ENCODE measurements at places on chromosomes 16 and 17. TPM values are rescaled to one million over a fixed set of nuclear protein-coding genes. Genes with fewer than 3 reads are reported as not detected.

DNA sequence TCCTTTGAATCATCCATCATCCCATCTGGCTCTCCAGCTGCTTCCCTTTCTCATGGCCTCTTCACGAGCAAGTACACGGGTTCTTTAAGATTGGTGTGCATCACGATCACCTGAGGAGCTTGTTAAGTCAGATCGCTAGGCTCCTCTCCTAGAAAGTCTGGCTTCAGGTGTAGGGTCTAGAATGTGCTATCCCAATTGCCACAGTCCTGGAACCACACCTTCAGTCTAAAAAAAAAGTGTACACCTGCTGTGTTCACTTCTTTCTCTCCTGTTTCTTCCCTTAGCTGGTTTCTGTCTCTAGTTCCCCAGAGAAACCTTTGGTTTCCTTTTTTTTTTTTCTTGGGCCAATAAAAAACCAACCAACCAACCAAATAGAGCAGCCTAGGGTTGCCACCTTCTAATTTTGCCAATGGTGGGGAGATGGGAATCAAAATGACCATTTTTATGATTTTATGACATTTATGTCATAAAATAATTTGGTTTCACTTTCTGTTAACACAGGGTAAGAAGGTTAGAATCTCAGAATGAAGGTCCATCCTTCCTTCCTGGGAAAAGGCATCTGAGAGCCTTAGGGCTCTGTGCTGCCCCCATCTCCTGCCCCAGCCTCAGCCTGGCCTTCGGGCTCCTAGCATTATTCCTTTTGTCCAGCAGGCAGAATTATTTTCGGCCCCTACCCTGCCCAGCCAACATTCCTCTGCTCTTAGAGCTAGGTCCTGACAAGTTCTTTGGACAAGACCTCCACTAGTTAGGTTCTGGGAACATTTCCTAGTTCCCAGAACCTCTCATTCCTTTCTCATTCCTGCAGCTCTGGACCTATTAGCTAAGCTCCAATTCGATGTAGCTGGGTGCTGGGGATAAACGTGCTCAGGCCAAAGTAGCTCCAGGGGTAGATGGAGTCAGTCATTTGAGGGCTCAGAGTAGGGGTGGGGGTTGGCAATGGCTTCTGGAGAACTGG lies 1.9 kb upstream of the GGT6 start:
- no peak for DNase-seq

CACNA1H gene
- 14.7 TPM for total RNA-seq

GRCh38 chr17:39450051-39450450 lies 1.0 kb downstream of the MED1 start:
- no peak for DNase-seq

DNA sequence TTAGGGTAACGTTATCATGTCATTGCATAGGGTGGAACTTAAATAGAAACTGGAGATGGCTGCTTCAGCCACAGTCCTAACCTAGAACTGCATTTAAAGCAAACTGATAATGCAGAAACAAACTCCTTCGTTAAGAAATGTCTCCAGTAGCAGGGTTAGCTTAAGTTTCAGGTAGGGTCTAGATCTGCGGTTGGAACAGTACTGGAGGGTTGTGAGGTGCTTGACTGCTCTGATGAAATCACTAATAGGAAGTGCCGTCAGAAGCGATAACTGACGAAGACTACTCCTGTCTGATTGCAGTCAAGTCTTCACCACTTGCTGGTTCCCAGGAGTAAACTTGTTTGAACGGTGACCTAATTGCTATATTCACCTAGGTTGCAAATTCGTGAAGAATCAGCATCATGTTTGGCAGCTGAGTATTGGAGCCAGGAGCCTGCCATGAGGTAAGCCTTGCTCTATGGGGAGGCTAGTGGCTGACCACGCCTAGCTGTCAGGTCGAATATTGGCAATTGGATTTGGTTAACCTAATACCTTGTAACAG lies 24.5 kb downstream of the TRPV2 start:
- no peak for DNase-seq

LGALS9 gene
- 77.4 TPM for total RNA-seq

GRCh38 chr16:18841833-18842525 lies 40.6 kb upstream of the ARL6IP1 start:
- no peak for DNase-seq

TNFRSF13B gene
- total RNA-seq: not detected

- peak; percentile 19 for DNase-seq
Observed at GRCh38 chr16:57091200-57091974, 996 bp upstream of the CPNE2 start.

TBC1D3I gene
- not detected for total RNA-seq

HNF1B gene
- total RNA-seq: not detected

DNA sequence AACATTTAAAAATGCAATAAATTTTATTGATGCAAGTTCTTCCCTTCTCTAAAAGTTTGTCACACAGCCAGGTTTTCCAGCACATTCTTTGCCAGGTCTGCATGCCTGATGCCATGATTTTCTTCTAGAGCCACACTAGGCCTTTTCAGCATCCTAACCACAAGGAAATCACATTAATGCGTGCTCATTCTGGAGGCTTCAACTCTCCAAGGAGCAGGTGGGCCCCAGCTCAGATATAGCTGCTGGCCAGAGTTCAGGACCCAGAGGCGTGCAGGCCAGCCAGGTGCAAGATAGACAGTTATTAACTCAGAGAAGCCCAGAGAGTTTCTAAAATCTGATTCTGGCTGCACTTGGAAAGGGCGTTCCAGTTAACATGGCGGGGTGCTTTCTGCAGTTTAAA lies 124.5 kb upstream of the MAF start:
- no peak for DNase-seq

ITGB3 gene
- total RNA-seq: 68.1 TPM

RNF43 gene
- total RNA-seq: under 0.01 TPM

- no peak for DNase-seq
Observed at GRCh38 chr17:19986941-19987861, 9.6 kb upstream of the AKAP10 start.

GRCh38 chr17:9389111-9389527 lies 186.5 kb downstream of the STX8 start:
- no peak for DNase-seq

DNA sequence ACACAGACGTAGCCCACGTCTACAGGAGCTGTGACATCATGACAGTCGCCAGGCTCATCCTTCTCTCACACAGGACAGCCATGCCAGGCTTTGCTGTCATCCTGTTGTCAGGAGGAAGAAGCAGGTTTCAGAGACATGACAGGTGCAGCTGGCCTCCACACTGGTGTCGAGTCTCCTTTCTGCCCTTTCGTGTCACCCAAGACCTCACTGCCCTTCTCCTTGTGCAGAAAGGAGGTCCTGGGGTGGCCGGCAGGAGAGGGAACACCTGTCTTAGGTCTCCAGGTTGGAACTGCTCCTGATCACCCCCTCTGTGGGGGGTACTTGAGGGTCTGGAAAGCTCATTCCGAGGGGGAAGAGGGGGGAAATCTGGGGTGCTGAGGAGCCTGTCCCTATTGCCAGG lies 41.6 kb upstream of the IRF8 start:
- DNase-seq: no peak

ABCA9 gene
- 38.6 TPM for total RNA-seq

PIRT gene
- total RNA-seq: not detected

DNA sequence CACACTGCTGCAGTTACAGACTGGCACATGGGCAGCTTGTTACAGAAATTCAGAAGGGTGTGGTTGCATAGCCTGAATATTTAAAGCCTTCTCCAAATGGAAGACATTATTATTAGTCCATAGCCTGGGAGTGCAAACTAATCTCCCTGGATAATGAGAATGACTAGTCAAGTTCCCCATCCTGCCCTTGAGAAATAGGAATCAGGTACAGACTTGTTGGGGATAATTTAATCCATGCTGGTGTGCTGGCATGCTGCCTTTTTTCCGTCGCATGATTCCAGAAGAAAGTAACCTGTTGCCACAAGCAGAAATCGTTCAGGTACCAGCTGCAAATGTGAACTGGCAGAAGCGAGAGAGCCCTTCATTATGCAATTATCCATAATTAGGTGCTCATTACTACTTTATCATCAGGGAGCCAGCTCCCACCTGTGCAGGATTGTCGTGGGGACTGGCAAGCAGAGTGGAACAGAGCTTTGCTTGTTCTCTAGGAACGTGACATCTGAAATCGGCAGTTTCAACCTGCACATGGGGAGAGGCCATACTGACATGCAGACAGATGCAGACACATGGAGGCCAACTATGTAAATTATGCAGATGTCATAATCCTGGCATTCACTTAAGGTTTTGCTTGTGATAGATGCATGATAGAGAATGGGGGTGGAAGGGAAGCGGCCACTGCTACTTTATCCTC lies 419.4 kb downstream of the PMP22 start:
- DNase-seq: no peak

GLTPD2 gene
- total RNA-seq: not detected

DNA sequence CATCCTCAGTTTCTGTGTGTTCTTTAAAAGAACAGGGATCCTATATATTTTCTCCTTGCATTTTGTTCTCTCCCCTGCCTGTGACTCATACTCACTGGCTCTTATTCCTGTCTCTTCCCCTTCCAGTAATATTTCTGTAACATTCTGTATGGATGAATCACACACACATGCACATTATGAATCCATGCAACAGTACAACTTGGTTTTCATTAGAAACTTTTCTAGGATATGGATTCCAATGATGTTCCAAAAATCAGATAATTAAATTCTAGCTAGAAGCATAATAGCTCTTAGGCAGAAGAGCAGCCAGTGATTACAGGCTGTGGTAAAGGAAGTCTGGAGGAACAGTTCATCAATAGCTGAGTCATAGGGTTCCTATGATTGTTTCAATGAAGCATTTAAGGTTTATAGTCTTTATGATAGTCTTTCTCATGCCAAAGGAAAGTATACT lies 119.6 kb upstream of the PMFBP1 start:
- no peak for DNase-seq

- DNase-seq: no peak
Observed at GRCh38 chr17:13587487-13588338, 14.0 kb downstream of the HS3ST3A1 start.

DNA sequence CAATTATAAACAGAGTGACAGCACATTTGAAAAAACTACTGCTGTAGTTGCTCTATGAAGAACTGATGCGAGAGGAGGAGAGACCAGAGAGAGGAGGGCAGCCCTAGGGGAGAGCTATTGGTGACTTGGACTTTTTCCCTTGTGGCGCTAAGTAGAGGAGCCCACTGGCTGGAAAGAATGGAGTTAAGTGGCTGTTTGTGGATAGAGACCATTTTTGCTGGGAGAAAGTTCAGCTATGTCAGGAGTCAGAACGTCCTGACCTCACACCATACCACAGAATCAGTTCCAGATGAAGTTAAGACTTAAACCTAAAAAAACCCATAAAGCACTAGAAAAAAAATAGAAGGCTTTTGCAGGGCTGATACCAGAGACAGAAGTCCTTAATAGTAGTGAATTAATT lies 2.0 kb downstream of the POLR2A start:
- DNase-seq: no peak

GRCh38 chr16:60204181-60204580 lies 1470.1 kb upstream of the GOT2 start:
- no peak for DNase-seq

- no peak for DNase-seq
Observed at GRCh38 chr16:21023509-21024202, 123.1 kb downstream of the LYRM1 start.

RFFL gene
- 22.0 TPM for total RNA-seq

GRCh38 chr17:68184141-68184571 lies 63.7 kb upstream of the AMZ2 start:
- no peak for DNase-seq

XYLT1 gene
- 13.1 TPM for total RNA-seq

DNA sequence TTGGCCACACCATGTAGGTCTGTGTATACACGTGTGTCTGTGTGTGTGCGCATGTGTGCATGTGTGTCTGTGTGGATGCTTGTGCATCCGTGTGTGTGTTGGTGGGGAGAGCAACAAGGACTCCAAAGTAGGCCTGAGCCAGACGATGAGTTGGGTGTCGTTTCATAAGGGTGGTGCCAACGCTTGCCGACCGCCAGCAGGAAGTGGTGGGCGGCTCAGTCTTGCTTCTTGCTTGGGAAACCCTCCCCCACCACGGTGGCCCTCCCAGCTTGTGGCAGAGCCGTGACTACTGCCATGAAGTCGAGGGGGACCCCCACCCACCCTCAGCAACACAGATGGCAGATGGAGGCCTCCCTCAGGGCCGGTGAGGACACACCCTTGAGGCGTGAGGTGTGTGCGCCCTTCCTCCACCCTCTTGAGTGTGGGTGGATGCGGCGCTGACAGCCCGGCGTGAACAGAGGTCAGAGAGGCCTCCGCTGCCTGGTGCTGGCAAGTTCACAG lies 17.5 kb downstream of the SBK1 start:
- no peak for DNase-seq

SEC14L5 gene
- total RNA-seq: 0.92 TPM

DNA sequence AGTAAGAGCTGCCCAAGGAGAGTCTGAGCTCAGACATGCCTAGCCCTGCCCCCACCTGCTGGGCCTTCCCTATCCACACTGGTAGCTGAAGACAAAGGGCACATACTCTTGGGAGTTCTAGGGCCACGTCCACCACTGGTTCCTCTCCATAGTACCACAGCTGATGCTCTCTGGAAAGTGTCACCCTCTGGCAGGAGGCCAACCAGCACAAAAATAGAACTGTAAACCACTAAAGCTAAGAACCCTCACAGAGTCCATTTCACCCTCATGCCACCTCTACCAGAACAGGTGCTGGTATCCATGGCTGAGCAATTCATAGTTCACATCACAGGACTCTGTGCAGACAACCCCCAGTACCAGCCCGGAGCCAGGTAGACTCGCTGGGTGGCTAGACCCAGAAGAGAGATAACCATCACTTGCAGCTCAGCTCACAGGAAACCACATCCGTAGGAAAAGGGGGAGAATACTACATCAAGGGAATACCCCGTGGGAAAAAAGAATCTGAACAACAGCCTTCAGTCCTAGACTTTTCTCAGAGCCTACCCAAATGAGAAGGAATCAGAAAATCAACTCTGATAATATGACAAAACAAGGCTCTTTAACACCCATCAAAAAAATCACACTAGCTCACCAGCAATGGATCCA lies 115.3 kb downstream of the CEP112 start:
- DNase-seq: no peak

DNA sequence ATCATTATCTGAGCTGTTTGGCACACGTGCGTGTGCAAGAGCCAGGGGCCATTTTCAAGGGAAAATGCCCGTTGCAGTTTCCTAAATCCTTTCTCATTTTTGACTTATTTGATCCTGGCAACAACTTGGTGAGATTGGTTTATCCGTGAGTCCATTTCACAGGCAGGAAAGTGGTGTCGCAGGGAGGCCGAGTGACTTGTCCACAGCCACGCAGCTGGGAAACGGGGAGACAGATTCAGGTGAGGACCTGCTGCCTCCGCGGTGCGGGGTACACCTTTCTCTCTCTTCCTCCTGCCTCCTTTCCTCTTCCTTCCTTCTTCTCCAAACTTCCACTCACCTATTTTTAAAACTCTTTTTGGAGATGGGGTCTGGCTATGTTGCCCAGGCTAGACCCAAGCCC lies 46.3 kb upstream of the ZCCHC14 start:
- DNase-seq: no peak
